ENCODE measurements at places on chromosomes 1 and 21.

- DNase-seq, result peak; percentile 52
Observed at GRCh38 chr1:23558140-23558871, 995 bp downstream of the ID3 start.

GRCh38 chr21:29604076-29604475 is 305.4 kb downstream of the BACH1 start:
- DNase-seq, result no peak

GRCh38 chr1:101483982-101484688 is 247.3 kb downstream of the S1PR1 start:
- no peak for DNase-seq

DNA sequence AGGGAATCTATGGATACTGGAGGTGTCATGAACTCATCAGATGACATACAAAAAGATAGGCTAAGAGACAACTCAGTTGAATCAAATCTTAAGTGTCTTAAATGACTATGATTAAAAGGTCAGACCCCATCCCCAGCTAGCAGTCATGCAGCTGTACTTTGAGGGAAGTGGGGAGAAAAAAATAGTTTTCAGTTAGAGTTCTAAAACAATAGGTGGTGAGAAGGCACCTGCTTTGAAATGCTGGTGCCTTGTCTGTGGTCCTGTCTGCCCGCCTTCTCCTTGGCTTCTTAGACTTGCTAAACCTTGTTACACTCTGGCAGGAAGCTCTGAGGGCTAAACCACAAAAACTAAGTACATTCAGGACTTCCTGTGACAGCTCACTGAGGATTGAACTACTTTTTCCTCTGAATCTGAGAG is 15.3 kb downstream of the CD2 start:
- no peak for DNase-seq

GRCh38 chr1:218660678-218661053 is 315.5 kb downstream of the TGFB2 start:
- no peak for DNase-seq

DNA sequence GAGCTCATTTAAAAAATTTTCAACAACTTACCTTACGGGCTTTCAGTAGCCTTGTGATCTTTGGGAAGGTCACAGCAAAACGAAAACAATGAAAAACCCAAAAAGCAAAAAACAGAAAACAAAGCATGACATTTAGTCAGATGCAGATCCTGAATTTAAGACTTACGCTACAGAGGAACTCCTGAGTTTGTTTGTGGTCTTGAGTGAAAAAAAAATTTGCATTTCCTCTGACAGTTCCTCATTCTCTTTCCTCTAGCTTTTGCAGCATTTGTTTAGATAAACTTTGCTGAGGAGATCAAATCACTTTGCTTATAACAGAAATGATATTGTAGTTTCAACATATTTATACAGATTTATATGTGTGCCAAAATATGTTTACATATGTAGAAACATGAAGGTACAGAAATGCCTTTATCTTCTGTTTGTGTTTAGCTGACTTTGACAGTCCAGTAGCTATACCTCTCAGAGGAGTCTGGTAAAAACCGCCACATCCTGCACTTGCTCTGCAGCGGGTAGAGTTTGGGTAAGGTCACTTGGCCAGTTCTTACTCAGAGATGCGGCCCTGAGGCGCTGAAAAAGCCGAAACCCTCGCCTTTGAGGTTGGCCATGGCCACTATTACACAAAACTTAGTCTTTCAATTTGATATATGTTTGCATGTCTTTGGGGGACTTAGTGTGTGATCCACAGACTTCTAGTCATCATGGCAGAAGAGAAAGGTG is 142.5 kb downstream of the TNR start:
- DNase-seq, result no peak

DNA sequence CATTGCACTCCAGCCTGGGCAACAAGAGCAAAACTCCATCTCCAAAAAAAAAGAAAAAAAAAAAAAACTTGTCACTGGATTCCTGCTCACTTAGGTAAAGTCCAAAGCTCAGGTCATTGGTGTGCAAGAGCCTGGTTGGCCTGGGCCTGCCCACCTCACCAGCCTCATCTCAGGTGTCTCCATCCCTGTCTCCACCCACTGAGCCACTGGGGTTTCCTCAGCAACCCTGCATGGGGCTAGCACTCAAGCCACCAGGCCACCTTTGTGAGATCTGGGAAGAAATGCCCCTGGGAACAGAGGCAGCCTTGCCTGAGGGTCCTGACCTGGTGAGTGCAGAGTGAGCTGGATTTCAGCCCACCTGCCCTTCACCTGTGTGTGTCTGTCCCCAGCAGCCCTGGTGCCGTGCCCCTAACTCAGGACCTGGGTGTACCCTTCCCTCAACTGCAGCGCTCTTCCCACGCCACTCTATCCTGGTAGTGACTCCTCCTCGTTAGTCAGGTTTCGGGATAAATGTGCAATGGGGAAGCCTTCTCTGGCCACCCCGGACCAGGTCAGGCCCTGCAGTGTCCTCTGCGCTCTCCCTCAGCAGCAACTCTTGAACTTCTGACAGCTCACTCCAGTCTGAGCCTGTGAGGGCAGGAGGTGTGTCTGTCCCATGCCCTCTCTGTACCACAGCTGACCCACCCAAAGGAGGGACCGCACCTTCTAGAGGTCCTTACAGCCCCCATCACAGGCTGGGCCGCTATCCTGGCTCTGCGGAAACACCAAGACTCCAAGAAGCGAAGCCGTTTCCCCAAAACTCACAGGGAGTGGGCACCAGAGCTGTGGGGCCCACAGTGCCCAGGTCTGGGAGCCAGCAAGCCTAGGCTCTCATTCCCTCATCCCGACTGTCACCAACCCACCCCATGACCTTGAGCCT is 3.3 kb downstream of the PDZK1IP1 start:
- no peak for DNase-seq

- no peak for DNase-seq
Observed at GRCh38 chr1:160702100-160702499, 9.5 kb downstream of the CD48 start.

- DNase-seq, result peak; percentile 5
Observed at GRCh38 chr21:45540601-45540970, 1.7 kb downstream of the SLC19A1 start.

DNA sequence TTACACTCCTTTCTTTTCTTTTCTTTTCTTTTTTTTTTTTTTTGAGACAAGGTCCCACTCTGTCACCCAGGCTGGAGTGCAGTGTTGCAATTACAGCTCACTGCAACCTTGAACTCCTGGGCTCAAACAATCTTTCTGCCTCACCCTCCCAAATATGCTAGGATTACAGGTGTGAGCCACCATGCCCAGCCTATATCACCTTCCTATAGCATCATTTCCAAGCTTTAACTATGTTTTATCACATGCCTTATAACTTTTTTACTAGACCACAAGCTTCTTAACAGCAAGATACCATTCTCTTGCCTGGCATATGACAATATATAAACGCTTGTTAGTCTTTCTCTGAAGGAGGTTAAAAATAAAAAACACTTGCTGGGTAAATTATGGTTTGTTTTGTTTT is 55.3 kb upstream of the MUTYH start:
- DNase-seq, result no peak

GRCh38 chr1:166952002-166952746 is 23.2 kb downstream of the ILDR2 start:
- no peak for DNase-seq

All from WTC11 (cell line).